HEK293T (cell line): ENCODE measurements at places on chromosomes 7 and 10.

GRCh38 chr10:88523739-88524400 lies 59.2 kb downstream of the RNLS start:
- no peak for DNase-seq

- DNase-seq: no peak
These were observed 124.1 kb downstream of the MAD1L1 start for GRCh38 chr7:2108501-2109250.

- no peak for DNase-seq
These were observed 220.0 kb upstream of the KCND2 start for GRCh38 chr7:120052884-120053382.

GRCh38 chr10:118343549-118343948 lies 1.4 kb upstream of the FAM204A start:
- no peak for DNase-seq

DNA sequence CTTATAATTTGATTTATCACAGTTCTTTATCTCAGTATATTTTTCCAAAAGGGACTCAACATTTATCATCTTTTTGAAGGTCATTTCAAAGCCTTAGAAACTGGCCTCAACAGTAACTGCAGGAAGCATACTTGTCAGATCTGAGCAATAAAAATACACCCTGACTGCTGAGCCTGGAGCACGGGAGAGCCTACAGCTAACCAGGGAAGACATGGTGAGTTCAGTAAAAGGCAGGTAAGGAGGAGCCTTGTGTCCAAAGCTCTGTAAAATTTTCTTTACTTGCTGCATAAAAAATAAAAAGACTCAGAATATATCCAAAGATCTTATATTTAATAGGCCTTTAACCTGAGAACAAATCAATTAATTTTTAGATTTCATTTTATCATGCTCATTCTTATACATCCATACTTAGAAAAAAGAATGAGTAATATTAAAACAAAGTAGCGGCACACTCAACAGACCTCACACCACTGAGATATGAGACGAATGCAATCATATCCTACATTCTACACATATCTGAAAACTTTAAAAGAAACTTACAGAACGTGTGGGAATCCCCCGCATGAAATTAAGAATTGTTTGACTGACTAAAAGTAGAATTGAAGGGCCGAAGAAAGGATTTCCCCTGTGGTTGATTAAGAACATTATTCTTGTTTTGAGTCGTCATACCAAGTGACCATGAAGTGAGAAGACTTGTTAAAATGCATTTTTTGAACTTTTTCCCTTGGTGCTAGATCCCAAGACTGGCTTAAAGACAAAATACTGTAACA lies 296.4 kb upstream of the MKLN1 start:
- DNase-seq: no peak

DNA sequence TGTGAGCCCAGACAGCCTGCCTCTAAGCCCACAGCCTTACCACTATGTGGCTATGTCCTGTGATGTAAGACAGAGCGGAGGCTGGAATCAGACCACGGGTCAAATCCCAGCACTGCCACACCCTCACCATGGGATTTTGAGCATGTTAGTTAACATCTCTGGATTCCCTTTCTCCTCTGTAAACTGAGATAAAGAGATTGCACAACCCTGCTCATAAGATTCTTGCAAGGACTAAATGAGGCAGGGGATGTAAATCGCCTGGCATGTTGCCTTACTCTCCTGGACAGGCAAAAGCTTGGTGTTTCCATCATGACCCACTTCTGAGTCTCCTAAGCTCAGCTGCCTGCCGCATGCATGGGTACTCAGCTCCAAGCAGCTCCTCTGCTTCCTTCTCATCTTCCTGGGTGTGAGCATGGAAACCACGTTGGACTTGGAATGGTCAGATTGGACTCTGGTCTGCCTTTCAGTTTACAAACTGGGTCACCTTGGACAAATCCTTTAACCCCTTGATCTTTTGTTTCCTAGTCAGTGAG lies 41.3 kb upstream of the MTURN start:
- no peak for DNase-seq

- DNase-seq: no peak
These were observed 58.3 kb downstream of the SEMA3C start for GRCh38 chr7:80860554-80860953.

DNA sequence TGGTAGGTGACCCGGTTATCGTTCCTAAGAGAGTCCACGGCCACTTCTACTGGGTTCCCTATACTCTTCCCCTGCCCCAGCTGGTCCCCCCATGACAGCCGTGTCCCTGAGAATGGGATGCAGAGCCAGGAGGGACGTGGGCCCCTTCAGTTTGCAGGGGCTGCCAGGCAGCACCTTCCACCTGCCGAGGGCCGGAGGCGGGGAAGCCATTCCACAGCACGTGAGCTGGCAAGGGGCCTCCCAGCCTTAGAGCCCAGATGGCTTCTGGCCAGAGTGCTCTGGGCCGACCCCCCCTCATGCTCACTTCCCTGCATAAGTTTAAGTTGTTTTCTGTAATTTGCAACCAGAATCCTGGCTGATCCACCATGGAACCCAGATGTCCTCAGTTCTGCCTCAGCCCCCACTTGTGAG lies 39.0 kb downstream of the DIP2C start:
- no peak for DNase-seq

DNA sequence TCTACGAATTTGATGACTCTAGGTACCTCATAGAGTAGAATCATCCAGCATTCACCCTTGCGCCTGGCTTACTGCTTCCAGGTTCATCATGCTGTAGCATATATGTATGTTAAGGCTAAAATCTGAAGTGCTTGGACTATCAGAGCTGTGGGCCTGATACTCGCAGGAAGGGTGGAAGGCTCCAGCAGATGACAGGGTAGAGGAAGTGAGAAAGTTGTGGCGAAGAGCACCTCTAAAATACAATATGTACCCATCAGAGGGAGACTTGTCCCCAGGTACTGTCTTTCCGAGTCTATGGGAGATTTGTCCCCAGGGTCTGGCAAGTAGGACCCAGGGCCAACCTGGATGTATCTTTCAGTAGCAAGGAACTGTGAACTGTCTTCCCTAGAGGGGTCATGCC lies 48.1 kb upstream of the PLEKHA1 start:
- no peak for DNase-seq

DNA sequence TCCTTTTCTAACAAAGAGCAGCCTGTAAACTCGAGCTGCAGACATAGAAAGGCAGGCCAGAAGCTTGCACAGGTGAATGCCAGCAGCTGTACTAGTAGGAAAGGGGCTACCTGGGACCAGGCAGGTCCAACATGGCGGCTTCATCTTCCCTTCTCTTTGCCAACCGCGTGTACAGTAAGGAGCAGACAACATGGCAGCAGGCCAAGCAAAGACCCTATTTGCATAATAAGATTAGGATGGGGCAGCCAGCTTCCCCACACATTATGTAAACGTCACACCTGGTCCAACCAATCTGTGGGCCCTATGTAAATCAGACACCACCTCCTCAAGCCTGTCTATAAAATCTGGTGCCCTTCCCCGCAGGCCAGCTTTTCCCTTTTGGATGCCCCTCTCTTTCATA lies 1186.5 kb upstream of the AUTS2 start:
- DNase-seq: no peak

DNA sequence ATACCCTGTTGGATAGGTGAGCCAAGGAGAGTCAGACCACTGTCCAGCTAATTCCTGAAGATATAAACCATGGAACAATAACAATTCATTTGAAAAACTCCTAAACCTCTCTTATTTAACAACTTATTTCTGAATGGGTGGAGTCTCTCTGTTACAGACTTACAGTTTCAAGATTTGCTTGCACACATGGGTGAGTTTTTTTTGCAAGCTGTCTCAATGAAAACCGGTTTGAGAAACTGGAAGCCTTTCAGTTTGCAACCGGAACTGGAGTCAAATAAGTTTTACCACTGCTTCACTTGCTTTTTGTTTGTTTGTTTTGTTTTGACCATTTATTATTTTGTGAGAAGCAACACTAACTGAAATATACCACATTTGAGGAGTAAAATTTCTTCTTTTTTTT lies 243.8 kb downstream of the MTERF1 start:
- no peak for DNase-seq

DNA sequence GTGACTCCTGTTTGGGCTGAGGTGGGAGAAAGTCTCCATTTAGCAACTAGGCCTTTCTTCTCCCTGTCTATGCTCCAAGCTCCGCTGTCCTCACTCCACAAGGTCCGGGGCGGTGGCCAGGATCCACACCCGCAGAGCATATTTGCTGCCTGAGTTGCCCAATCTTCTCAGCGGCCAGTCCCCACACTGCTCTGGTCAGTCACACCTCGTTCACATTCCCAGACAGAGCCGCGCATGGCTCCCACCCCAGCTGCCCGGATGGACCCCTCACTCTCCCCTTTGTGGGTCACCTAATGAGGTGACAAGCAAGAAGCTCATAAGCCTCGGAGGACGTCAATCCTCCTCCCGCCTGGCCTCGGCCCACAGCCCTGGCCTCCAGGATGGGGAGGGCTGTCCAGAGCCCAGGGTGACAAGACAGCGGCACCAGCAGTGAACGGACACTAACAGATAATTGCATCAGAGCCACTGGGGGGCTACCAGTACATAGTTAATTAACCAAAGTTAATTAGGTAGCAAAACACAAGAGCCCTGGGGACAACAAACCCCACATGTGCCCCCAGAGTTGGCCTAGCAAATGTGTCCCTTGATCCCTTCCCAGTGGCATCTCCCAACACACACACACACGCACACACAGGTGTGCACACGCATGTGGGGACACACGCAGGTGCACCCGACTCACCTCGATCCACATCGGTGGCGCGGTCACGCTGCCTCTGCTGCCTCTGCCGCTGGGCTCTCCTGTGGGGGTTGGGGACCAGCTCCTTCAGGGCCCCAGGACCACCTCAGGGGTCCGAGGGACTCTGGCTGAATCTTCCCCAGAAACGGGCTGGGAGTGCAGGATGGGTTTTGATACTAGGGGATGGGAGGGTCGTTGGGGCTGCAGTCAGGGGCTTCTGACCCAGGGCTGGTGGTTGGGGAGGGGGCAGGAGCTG lies 11.8 kb downstream of the EPHA1 start:
- DNase-seq: no peak

DNA sequence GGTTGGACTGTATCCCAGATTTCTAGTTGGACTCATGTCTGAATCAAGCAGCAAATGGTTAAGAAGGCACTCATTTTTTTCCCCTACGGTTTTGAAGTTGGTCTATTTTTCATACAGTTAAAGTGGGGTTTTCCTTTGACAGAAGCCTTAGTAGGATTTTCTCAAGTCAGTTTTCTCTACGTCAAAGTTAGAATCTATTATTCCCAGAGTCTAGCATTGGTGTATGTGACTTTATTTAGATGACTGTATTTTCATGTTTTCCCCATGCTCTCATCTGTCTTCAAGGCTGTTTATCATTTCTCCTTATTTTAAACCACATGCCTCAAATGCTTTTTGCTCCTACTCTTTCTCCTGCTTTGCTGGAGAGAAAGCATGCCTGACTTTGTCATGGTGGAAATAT lies 623.2 kb downstream of the CCSER2 start:
- DNase-seq: no peak

GRCh38 chr10:67665491-67665890 lies 30.5 kb downstream of the CTNNA3 start:
- peak; percentile 16 for DNase-seq

DNA sequence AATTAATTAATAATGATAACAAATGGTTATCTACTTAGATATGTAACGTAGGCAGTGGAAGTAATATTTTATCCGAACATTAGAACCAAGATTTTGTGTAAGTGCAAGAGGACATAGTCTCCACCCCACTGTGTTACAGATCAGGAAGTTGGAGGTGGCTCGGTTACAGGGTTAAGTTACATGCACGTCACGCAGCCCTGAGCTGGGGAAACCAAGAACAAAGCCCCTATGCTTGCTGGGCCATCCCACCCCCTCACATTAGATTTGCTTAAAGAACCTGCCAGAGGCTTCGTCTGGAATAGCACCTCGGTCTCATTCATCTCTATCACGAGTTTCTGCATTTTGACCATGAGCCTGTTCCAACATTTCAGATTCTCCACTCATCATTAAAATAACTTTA lies 214.1 kb downstream of the ADARB2 start:
- no peak for DNase-seq

- DNase-seq: no peak
These were observed 153.7 kb downstream of the DNAJB9 start for GRCh38 chr7:108723381-108723814.

GRCh38 chr7:142357953-142358520 lies 100.2 kb upstream of the PRSS58 start:
- peak; percentile 69 for DNase-seq

DNA sequence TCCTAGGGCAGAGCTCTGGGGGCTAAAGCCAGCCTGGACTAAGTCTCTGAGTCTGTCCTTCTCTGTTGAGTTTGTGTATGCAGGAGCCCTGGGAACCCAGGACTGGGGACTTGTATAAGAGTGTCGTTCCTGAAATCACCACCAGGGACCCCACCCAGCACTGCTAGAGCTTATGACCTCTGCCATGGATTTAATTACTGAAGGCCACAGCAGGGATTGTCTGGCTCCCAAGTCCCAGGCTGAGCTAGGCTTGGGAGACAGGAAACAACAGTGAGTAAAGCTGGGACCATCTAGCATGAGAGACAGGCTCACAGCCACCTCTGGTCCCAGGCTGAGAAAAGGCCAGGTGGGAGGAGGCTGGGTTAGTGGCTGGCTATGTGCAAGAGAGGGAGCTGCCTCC lies 1.4 kb upstream of the TSPAN15 start:
- DNase-seq: peak; percentile 73

DNA sequence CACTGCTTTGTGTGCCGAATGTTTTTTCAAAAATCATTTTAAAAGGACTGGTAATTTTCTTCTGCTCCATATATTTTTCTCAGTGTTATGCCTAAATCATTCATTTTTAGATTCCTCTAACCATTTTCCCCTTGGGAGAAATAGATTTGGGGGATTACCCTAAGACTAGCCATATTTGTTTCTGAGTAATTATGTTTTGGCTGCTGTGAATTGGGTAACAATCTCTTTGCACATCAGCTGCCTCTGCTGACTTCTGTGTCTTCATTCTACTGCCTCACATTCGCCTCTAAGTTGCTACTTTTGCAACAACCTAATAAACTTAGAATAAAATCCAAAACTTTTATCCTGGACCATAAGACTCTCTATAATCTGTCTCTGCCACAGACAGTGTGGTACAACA lies 18.5 kb upstream of the MRC1 start:
- no peak for DNase-seq

DNA sequence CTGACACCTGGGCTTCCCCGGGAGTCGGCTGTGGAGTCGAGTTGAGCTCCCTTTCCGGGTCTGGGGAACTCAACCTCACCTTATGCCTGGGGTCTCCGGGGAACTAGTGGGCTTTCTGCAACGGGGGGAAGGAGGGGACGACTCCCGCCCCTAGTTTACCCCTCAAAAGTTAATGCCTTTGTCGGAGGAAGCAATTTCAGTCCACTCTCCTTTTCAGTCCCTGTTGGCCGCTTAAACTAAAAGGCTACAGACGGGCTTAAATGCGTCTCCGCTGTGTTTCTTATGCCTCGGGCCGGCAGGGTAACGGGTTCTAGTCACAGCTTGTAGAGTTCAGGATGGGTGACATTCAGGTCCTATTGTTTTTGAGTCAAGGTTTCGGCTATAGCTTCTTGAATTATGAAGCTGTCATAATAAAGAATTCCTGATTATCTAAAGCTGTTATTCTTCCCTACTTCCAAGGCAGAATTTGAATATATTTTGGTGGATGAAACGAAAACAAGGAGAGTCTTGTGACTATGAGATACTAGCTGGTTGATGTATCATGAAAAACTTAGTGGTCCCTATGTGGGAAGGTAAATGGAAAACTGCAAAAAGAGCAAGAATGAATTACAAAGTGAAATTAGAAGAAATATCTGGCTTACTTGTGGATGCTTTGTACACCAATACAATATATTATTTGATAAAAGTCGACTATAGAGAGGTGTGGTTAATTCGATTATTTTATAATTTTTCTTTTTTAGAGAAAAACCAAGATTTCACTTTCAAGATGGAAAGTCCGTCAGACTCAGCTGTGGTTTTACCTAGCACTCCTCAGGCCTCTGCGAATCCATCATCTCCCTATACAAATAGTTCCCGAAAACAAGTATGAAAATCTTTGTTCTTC lies 495 bp downstream of the SFR1 start:
- peak; percentile 35 for DNase-seq
